Activated CD4-positive, alpha-beta T cell treated with anti-CD3 and anti-CD28 coated beads, Interleukin-2, amount 50 U/mL, for 24 hours (primary cell): ENCODE measurements at places on chromosomes 1 and 21.

- no peak for DNase-seq
These were observed 18.6 kb downstream of the FABP3 start for GRCh38 chr1:31354283-31354682.

GRCh38 chr21:43827015-43827611 is 37.7 kb downstream of the RRP1 start:
- DNase-seq: no peak

DNA sequence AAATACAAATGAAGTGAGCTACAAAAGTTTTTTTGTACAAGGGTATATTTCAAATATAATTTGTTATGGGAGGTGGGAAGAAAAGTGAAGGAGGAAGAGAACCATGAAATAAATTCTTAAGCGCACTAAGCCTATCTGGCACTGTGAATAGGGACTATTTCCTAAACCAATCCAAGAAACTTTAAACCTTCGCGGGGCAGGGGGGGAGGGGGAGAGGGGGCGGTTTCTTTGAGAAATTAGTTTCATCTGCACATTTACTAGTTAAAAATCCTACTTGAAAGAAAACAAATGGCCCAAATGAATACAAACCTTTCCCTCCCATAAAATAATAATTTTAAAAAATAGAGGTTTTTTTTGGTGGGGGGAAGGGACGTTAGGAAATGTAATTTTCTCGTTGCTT is 364 bp downstream of the GOLPH3L start:
- DNase-seq: no peak

GRCh38 chr1:235952950-235953615 is 86.4 kb upstream of the LYST start:
- DNase-seq: peak; percentile 41

GRCh38 chr21:41805038-41805437 is 38.2 kb upstream of the RIPK4 start:
- no peak for DNase-seq

DNA sequence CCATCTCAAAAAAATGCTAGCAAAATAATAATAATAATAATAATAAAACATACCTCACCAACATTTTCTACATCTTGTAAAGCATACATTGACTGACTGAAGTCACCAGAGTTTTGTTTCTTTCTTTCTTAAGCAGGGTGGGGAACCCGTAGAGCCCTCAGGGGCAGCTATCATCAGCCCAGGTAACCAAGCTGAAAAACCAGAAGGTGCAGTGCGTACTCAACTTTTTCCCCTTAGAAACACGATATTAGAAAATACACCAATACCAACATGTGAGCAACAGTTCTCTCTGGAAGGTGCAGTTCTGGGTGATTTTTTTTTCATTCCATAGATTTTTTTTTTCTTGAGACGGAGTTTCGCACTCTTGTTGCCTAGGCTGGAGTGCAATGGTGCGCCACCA is 54.3 kb upstream of the LGALS8 start:
- no peak for DNase-seq

GRCh38 chr1:21966247-21967000 is 10.4 kb upstream of the CELA3B start:
- no peak for DNase-seq

GRCh38 chr1:157696966-157697628 is 3.5 kb downstream of the FCRL3 start:
- no peak for DNase-seq

- DNase-seq: no peak
These were observed 108.1 kb downstream of the GDAP2 start for GRCh38 chr1:117821382-117821755.
